ENCODE measurements at places on chromosomes 5 and 9.

- DNase-seq: no peak
These were observed 33.5 kb downstream of the ANGPTL2 start for GRCh38 chr9:127088724-127089615.

DNA sequence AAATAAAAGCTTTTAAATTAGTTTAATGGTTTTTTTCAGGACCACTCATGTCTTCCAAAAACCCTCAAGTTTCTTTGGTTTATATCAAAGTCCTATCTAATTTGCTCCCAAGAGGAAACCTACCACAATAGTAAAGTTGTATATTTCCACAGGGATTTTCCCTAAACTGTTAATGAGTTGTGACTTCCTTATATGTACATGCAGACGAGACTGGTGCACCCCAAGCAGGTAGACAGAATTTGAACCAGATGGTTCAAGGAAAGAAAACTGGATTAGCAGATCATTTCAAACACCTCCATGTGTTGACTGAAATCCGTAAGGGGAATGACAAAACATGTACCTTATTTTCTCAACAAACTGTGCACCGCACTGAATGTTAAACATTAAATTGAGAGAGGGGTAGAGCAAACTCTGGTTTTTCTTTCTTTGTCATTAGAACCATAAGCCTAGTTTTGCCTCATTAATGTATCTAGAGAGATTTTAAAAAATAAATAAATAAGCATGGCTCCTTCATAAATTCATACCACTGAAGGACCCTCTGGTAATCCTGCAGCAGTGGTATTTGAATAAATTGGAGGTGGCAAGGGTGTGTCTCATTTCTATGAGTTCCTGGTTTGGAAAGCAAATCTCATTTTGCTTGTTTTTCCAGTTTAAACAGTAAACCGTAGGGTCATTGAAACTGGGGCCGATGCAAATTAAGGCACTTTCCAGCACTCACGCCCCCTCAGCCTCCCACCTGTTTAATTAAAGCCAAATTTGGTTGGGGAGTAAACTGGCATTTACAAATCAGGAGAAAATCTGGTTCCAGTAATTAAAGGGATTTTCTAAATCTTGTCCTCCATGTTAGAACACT lies 51.1 kb downstream of the ENC1 start:
- DNase-seq: no peak

GRCh38 chr9:33043671-33044070 lies 18.6 kb downstream of the DNAJA1 start:
- no peak for DNase-seq

DNA sequence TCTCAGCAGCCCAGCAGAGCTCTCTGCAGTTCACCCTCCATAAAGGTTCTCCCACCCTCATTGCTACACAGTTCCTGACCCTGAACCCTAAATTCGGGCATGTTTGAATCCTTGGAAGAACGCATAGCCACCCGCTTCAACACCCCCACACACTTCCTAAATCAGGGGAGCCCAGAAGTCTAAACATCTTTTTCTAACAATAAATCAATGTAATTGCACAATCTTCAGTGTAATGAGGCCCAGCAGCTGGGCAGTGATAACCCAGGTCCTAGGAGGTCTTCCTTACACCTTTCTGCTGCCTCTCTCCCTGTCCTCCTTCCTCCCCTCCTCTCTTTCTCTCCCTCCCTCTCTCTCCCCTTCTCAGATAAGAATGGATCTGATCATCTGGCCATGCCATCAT lies 88.0 kb downstream of the IRX2 start:
- no peak for DNase-seq

DNA sequence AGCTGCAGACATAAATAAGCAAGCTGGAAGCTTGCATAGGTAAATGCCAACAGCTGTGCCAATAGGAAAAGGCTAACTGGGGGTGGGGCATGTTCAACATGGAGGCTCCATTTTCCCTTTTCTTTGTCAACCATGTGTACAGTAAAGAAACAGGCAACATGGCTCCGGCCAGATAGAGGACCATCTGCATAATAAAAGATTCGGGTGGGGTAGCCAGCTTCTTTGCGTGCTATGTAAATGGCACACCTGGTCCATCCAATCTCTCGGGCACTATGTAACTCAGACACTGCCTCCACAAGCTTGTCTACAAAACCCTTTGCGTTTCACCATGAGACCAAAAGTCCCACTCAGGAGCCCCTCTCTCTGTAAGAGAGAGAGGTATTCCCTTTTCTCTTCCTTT lies 41.7 kb upstream of the DENND4C start:
- no peak for DNase-seq

- no peak for DNase-seq
These were observed 71.5 kb downstream of the GADD45G start for GRCh38 chr9:89676281-89676680.

DNA sequence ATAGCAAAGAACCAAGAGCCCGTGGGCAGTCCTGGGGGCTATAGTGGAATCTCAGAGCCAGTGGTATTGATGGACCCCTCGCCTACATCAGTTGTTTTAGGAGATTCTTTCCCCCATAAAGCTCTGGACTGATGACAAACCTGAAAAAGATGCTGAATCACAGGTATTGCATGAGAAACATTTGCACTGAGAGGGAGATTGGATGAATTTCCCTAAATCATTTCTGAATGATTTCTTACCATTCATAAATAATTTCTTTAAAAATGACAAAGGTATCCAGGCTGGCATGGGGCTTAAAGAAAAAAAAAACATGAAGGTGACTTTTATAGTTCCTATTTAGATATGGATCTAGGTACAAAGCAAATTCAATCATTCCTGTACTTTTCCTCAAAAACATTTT lies 54.0 kb upstream of the SLIT3 start:
- DNase-seq: no peak

DNA sequence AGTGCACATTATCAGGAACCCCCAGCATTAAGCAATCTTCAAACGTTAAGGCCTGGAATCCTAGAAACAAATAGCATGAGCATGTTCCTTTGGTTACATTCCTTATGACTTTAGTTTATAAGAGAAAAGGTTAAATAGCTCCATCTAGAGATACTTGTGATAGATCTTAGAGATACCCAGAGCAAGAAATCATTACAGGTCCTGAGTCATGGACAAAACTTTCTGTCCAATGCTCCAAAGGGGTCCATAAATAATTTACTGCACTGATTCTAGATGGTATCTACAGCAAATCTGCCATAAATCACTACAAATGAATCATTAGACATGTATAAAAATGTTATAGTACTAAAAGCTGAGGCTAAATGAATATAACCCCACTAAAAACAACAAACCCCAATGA lies 139.6 kb downstream of the HTR1A start:
- no peak for DNase-seq

DNA sequence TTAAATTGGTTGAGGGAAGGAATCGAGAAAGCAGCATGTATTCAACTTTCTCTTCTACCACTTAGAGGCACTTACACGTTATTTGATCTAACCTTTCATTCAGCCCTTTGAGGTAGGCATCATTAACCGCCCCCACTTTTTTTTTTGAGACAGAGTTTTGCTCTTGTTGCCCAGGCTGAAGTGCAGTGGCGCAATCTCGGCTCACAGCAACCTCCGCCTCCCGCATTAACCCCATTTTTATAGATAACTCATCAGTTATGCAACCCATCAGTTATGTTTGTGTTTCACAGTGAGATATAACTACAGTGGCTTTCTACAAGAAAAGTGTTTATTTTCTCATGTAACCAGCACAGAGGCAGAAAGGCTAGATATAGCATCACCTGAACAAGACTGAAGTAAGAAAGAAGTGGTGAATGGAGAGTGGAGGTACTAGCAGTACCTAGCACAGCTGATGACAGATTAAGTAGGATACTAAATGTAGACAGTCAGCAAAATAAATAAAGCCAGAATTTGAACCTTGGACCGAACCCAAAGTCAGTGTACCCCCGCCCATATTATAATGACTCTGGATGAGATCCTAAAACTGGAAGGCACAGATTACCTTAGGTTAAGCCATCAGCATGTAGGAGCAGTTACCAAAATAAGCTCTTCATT lies 91.2 kb downstream of the PJA2 start:
- no peak for DNase-seq

DNA sequence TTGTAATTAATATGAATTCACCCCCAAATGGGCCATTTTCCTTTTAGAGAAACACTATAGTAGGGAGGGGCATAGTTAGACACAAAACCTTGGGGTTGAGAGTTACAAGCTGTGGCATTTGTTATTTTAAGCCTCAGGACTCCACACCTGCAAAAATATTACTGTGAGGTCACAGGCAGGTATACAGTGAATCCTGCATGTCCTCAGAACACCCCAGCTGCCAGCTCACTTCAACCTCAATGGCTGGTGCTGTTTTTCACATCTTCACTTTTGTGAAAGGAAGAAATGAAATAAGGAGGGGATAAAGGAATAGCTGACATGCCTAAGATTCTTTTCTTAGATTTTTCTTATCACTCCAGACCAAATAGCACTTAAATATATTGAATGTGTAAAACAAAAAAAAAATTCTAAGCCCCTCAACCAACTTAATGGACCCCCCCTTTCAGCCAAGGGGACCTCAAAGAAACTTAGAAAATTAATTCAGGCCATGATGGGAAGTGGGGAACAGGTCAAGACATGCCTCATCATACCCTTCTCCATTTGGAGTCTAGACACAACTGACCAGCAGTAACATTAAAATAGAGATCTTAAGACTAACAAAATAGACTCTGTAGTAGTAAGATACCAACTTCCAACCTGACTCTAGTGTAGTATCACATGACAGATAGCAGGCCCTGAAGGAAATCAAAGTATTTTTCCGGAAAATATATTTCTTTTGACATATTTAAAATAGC lies 9.2 kb downstream of the C9orf85 start:
- DNase-seq: no peak

DNA sequence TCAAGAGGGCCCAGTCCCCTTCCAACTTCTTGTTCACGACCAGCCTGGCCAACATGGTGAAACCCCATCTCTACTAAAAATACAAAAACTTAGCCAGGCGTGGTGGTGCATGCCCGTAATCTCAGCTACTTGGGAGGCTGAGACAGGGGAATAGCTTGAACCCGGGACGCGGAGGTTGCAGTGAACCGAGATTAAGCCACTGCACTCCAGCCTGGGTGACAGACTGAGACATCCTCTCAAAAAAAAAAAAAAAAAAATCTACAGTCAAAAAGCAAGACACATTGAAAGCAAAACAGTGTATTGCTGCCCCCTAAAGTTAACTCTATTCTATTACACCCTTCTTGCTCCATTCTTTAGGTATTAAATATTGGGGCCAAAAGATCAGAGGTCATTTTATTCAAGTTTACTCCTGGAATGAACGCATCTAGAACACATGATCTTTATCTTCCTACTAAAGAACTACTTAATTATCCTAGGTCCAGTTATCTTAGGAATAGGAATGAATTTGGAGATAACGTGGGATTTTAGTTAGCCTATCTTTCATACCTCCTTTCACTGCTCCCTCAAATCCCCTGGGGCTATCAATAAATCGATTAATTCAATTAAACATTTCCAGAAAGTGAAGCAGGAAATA lies 2.4 kb downstream of the ATG12 start:
- no peak for DNase-seq

DNA sequence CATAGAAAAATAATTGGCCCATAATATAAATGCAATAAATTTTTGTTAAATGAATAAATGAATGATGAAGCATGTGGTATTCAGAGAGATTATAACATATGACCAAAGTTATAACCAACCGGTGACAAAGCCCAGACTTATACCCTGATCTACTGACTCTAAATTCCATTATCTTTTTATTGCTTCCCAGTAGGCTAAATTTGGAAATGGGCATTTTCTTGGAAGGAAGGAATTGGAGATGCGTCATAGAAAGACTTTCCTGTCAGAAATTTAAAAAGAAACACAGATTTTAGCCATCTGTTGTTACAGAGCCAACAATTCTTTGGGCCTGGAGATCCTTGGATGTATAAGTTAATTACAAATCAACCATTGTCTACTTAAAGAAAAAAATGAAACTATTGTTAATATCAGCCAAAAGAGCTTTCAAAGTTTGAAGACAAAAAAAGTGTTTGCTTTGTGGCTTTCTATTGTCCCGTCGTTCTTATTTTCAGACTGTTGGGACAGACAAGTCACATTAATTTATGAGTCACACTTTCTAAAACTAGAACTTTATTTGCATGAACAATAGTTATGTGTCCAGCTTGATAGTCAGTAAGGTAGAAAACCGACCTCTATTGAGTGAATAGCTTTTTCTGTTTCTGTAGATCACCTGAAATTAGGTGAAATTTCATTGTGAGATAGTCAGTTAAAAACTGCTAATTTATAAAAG lies 428.7 kb downstream of the GABRG2 start:
- DNase-seq: no peak

DNA sequence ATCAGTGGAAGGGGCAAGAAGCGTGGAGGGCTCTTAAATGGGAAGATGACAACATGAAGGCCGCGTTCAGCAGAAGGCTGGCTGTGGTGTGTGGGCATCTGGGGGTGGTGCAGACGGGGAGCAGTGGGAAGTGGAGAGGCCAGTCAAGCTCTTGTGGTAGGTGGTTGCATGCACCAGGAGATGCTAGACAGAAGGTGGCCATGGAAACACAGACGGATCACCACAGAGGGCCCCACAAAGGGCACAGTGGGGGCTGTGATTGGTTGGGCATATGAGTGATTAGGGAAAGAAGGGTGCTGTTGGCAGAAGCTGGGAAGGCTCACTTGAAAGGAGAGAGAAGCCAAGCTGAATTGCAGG lies 14.7 kb downstream of the MTMR12 start:
- DNase-seq: no peak

- no peak for DNase-seq
These were observed 290.2 kb downstream of the ZNF608 start for GRCh38 chr5:124456249-124456648.

DNA sequence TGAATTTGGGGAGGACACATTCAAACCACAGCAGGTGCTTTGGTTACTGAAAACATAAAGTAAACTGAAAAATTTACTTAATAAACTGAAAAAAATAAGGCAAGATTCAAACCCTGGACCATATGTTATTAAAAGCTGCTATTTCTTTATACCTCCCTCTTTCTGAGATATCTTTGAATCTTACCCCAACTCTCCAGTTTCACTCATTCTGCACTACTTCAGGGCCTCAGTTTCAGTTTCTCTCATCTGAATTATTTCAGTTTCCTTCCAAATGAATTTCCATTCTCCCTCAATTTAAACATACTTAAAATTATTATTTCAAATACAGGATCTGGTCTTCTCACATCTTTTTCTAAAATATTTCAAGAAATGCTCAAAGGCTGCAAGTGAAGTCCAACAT lies 4.9 kb upstream of the OXCT1 start:
- no peak for DNase-seq

- no peak for DNase-seq
These were observed 460.4 kb upstream of the RORB start for GRCh38 chr9:74036549-74037231.
